ENCODE measurements at places on chromosomes 3 and 15.

- DNase-seq = no peak
Measured at GRCh38 chr3:13272831-13273603, 147.1 kb downstream of the NUP210 start.

DNA sequence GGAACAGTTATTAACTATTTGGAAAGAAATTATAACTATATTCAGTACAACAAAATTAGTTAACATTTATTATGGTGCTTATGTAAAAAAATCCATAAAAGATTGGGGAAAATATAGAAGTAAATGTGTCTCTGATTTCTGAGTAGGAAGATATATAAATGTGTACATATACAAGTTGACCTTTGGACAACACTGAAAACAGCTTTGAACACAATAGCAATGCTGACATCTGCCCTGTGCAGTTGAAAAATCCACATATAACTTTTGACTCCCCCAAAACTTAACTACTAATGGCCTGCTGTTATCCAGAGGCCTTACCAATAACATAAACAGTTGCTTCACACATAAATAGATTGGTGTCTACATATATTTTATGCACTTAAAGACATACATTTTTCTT is 12.3 kb downstream of the TIMMDC1 start:
- DNase-seq = no peak

GRCh38 chr3:60972599-60972998 is 278.7 kb downstream of the FHIT start:
- DNase-seq = no peak

GRCh38 chr15:73867426-73867825 is 5.9 kb upstream of the TBC1D21 start:
- no peak for DNase-seq

- DNase-seq = no peak
Measured at GRCh38 chr3:111846039-111846438, 13.0 kb upstream of the PHLDB2 start.

DNA sequence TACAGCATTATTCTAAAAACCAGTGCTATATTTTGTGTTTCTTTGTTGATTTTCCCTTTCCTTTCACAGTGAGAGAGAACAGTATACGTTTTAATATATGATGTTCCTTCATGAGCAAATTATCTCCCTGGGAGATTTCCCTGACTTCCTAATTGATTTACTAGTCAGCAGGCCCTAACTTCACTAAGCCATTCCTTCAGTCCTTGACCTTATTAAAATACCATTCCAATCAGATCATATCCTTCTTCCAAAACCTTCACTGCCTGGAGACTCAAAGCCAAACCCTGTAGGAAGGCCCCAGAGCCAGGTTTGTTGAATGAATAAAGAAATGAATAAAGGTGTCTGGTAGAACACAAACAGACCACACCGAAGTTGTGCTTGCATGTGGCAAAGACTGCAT is 43.8 kb upstream of the ARHGEF3 start:
- no peak for DNase-seq

DNA sequence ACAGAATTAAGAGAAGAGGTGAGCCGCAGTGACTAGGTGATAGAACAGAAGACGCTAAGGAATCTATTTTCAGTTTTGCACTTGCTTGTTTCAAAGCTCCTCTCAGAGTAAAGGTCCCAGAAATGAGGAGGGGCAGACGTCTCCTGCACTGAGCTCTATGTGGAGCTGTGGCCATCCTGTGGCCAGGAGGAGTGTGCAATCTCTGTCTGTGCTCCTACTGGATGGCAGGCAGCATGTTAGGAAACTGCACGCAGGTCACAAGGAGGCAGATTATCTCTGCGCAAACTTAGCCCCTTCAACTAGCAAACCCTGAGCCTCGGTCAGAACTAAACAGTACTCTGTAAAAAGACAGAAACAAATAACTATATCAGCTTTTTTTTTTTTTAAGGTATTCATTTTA is 31.1 kb upstream of the PPIB start:
- DNase-seq = no peak

DNA sequence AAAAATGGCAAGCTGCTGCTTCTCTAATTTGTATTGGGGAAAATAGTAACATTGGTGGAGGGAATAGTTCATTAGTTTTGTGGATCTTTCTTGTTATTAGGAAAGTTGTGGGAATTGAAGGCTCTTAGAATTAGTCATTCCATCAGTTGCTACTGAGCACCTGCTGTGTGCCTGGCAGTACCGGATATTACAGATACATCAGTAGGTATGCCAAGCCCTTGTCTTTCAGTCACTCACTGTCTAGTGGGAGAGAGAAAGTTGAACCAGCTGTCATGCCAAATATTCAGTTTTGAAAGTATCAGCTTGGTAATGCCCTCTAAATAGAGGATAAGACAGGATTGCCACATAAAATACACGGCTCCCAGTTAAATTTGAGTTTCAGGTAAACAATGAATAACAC is 32.5 kb downstream of the IGSF10 start:
- DNase-seq = no peak

DNA sequence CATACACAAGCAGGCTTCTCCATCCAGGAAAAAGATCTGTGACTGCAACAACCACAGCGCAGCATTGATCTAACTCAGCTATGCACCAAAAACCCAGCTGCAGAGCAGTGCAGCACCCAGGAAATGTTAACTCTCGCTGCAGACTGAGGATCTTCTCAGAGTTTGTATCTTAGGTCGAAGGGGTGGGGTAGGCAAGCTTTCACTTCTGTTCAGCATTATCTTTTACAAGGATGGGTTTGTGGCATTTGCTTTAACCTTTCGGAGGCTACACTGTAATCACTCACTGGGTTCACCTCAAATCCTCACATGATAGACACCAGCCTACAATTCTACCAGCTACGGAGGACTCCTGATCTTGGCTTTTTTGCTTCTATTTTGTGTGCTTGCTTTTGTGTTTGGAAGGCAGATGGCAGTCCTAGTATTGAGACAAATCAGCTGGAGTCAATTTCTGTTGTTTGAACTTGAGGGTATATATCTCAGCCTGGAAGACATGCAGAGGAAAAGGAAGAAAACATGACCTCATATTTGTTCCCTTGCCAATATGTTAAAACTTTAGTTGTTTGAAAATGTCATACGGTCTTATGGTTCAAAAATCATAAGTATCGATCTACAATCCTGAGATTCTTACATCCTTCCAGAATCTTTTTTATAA is 25.2 kb downstream of the LRRK1 start:
- no peak for DNase-seq

GRCh38 chr3:35900079-35900478 is 260.8 kb downstream of the ARPP21 start:
- DNase-seq = no peak

DNA sequence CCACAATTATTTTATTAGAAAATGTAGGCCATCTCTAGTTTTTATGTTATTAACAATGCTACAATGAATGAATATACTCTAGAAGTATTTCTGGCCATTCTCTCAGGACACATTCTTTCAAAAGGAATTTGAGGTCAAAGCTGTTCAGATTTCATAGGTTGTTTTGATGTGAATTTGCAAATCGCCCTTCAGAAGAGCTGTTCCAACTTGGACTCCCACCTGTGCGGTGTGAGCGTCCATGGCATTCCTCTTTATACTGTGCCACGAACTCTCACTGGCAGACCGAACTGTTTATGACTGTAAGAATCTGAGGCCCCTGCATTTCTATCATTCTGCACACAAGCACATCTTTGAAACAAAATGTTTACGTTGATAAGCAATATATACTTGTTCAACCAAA is 18.6 kb upstream of the SLC24A5 start:
- no peak for DNase-seq

DNA sequence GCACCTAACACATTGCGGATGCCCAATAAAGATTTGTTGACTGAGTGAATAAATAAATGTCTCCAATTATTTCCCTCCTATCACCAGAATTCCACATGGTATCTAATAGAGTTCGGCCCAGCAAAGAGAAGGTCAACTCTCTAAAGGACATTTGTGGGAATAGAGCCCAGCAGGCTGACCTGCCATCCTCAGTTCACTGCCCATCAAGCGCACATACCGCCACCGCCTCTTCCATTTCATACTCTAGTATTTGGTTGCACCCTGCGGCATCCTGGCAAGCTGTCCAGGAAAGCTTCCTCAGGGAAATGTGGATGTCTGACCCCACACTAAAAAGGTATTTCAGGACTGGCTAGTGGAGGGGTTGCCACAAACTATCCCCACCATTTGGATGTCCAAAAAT is 29.8 kb upstream of the DLG1 start:
- no peak for DNase-seq

GRCh38 chr15:66896611-66897010 is 168.8 kb upstream of the SMAD3 start:
- DNase-seq = no peak

DNA sequence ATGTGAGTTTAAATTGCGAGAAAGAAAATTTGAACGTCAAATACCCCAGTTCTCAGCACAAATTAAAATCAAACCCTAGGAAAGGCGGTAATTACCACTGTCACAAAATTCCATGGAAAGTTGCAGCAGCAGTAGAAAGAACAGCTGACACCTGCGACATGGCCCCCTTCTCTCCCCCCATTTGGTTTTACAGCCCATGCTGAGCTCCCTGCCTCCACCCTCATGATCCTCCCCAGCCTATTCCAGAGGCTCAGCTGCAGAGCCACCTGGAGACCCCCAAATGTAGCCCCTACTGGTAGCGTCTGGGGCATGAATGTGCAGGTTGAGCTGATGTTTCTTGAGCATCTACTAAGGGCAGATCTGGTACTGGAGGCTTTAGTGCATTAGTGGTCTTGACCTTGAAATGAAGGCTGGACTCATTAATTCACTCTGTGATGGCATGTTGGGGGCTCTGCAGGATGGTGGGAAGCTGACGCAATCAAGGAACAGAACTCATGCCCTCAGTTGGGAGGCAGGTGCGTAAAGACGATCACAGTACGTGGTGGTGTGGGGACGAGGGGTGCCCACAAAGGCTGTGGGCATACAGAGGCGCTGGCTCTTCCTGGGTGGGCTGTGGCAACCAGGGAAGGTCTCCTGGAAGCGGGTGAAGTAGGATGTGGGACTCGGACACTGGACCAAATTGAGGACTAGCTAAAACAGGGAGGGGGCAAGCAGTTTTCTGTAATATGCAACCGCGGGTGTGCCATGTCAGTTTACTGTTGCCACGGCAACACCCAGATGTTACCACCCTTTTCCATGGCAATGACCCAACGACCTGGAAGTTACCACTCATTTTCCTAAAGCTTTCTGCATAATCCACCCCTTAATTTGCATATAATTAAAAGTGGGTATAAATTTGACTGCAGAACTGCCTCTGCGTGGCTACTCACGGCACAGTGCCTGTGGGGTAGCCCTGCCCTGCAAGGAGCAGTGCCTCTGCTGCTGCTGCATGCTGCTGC is 39.8 kb downstream of the PRKCD start:
- DNase-seq = no peak

- no peak for DNase-seq
Measured at GRCh38 chr3:98583766-98584165, 9.6 kb downstream of the CPOX start.

DNA sequence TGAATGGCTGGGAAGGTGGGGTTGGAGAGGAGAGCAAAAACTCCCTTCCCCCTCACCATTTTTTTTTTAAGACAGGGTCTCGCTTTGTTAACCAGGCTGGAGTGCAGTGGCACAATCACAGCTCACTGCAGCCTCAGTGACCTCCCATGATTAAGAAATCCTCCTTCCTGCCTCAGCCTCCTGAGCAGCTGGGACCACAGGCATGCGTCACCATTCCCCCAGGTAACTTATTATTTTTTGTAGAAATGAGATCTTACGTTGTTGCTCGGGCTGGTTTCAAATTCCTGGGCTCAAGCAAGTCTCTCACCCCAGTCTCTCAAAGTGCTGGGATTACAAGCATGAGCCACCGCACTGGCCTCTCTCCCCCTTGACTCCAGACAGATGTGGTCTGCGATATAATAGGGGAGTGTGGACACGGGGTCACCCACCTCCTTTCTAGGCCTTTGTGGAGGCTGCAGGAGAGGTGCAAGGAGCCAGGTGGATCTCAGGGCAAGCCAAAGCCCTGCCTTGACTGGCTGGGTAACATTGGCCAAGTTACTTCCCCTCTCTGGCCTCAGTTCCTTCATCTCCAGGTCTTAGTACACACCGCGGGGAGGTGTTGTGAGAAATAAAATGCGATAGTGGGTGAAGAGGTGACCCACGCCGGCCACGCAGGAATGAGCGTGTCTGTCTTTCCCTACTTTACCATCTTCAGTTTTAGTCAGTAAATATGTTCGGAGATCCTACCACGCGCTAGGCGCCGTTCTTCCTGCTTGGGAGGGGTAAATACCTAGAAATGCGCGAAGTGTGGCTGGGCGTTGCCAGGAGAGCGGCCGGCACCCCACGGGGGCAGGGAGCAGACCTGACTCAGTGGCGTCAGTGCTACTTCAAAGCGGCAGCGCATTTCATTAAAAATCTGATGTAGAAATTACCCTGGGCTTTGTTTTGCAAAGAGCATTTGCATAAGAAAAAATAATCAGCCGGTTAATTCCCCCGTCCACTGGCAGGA is 20.2 kb upstream of the CORO2B start:
- no peak for DNase-seq

DNA sequence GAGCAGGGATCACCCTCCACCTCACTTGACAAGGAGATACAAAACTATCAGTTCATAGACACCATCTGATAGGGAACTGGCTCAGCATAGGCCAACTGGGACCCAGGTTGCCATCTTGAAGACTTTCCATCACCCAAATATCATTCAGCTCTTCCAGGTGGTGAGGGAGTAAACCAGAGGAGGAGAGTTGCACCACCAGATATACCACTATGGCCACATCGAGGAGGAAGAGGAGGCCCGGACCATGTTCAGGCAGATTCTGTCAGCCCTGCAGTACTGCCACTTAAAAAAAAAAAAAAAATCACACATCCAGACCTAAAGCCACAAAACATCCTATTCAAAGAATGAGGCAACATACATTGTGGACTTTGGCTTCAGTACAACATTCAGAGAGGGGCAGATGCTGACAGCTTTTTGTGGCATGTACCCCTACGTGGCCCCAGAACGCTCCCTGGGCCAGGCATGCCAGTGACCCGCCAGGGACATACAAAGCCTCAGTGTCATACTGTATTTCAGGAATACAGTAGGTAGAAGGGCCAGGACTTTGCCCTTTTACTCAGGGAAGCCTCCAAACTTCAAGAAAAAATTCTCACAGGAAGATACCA is 18.4 kb upstream of the EMC3 start:
- no peak for DNase-seq

DNA sequence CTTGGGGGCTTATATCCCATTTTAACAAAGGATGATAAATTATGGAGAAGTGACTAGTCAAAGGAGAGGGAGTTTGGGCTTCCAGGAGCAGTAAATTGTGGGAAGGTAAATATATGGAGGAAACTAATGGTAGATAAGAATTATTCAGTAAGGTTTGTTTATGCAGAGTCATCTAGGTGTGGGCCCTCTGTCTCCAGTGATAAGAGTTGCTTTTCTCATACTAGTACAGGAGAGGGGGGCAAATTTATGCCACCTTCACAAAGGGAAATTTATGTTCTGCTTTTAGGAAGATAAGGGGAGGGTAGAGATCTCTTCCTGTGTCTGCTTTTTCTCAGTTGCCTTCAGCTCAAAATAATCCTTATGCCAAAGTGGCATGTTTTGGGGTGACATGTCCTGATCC is 383.7 kb upstream of the PPP2R3A start:
- DNase-seq = no peak

GRCh38 chr3:171236265-171237008 is 209.9 kb upstream of the SLC2A2 start:
- DNase-seq = no peak

GRCh38 chr3:19815805-19816204 is 118.2 kb downstream of the EFHB start:
- no peak for DNase-seq

GRCh38 chr3:127213381-127213918 is 20.5 kb downstream of the PRR23E start:
- DNase-seq = no peak
